Stimulated activated CD4-positive, alpha-beta T cell treated with anti-CD3 and anti-CD28 coated beads, Interleukin-12 subunit alpha, Interleukin-12 subunit beta, amount 100 ng/mL, for 4 hours (primary cell): ENCODE measurements at places on chromosomes 2 and 18.

DNA sequence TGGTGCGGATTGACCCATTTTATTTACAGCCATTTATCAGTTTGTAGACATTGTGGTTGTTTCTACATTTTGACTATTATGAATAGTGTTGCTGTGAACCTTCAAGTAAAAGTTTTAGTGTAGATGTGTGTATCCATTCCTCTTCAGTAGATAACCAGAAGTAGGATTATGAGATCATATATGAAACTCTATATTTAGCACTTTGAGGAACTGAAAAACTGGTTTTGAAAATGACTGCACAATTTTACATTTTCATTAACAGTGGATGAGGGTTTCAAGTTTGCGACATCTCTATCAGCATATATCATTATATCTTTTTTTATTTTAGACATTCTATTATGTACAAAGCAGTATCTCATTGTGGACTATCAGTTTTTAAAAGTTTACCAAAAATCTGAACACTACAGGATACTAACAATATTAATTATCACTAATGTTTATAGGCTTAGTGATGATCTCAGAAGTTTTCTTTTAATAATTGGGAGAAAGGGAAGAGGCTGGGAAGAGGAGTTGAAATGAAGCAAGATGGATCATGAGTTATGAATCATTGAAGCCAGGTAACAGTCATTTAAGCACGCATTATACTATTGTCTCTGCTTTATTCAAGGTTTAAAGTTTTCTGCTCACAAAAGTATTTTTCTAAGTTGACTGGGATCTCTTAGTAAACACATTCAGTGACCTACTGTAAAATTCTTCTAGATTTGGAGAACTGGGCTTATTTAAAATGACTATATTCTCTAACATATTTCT, 329.0 kb upstream of the LRATD1 start:
- DNase-seq: no peak

GRCh38 chr2:191643429-191643828, 34.5 kb upstream of the NABP1 start:
- DNase-seq: no peak

DNA sequence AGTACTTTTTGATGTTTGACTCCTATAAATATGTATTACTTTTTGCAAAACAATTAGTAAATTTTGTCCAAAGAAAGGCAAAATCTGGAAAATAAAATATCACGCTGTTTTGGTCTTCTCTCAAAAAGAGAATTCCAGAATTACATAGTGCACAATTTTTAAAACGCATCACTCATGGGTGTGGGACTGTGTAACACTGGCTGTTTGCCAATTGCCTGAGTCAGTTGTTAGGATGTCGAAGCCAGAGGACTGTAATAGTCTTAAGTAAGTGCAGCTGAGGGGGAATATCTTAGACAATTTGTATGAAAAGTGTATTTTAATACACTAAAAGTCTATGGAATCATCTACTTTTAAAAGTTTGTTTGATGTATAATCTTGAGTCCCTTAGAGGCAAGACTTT, 24.1 kb upstream of the EPHA4 start:
- DNase-seq: no peak

- DNase-seq: no peak
Observed at GRCh38 chr18:27298214-27298804, 113.2 kb upstream of the CHST9 start.

DNA sequence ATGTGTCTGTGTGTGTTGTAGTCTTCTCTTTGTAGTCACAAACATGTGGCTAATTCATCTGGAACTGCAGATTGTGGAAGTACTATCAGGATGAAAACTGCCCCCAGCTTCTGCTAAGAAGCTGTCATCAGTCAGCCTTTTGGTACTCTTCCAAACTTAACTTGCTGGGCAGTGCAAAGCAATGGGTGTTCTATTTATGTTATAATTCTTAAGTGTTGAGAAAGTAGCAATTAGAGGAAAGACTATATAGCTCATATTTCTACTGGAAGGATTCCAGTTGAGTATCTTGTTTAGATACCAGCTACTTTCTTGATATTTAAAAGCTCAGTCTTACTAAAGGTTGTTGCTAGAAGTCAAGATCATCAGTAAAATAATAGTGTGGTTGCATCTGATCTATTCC, 52.1 kb downstream of the SLC38A11 start:
- no peak for DNase-seq
